ENCODE measurements at places on chromosomes 7 and 10. TPM values are rescaled to one million over a fixed set of nuclear protein-coding genes. Genes with fewer than 3 reads are reported as not detected.

FEZF1 gene
- not detected for total RNA-seq

TUBB8 gene
- total RNA-seq: not detected

C10orf90 gene
- not detected for total RNA-seq

MBLAC1 gene
- 3.4 TPM for total RNA-seq

DNA sequence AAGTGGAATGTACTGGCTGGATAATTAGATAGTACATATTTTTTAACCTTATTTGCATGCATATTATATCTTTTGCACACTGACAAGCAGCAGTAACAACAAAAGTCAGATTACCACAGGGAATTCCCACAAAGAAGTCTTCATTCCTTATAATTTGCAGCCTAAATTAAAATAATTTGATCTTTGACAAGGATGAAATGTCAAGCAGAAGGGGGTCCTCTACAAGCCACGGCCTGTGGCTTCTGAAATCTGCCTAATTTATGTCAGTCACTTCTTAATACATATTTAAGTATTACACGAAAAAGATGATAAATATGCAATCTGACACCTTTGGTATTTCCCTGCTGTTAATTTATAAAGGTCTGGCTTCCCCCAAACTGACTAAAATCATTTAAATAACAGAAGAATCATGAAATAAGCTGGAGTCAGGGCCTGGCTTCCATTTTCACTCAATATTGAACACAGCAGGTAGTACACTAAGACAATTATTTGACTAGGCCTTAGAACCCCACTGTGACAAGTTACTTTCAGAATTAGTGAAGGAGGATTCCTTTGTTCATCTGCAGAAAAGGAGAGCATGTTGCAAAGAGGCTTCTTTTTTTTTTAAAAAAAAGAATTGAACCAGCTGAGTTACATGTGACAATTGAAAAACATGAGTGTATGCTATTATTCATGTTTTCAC is 351.1 kb upstream of the ETV1 start:
- no peaks in the 10 kb centered on the region for H3K4me1 ChIP-seq
- DNase-seq: no peak
- no peaks in the 10 kb centered on the region for H3K36me3 ChIP-seq
- H3K27me3 ChIP-seq: no peaks in the 10 kb centered on the region
- no peak overlapping the region for H3K27ac ChIP-seq

DNA sequence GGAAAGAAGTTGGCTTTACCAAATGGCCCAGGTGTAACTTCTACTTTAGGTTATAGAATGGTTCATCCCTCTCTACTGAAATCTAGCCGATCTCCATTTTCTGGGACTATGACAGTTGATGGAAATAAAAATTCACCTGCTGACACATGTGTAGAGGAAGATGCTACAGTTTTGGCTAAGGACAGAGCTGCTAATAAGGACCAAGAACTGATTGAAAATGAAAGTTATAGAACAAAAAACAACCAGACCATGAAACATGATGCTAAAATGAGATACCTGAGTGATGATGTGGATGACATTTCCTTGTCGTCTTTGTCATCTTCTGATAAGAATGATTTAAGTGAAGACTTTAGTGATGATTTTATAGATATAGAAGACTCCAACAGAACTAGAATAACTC is 43.6 kb downstream of the CCSER2 start:
- peaks cover 52% of the 10 kb centered on the region for H3K36me3 ChIP-seq
- DNase-seq: no peak
- no peaks in the 10 kb centered on the region for H3K27me3 ChIP-seq
- H3K27ac ChIP-seq: no peak overlapping the region
- peaks cover 25% of the 10 kb centered on the region for H3K4me1 ChIP-seq

DNA sequence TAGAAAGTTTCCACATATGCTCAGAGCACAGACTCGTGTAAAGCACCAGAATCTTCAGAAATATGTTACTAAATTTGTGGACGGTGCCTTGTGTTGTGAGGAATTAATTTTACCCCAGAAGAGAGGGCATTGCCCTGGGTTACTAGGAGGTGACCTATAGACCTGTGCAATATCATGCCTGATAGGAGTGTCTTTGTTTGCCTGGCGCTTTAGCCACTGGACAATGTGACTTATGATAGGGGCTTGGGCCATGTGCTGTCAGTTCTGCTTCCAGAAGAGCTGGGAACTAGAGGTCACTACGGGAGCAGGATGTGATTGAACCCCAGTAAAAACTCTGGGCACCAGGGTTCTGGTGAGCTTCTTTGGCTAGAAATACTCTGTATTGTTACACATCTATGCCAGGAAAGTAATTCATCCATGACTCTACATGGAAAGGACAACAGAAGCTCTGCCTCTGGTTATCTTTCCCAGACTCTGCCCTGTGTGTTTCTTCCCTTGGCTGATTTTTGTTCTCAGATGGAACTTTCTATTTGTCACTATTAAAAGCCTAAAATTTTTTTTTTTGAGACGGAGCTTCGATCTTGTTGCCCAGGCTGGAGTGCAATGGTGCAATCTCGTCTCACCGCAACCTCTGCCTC is 75.5 kb downstream of the SIRT1 start:
- peaks cover 26% of the 10 kb centered on the region for H3K36me3 ChIP-seq
- H3K4me3 ChIP-seq: no peak overlapping the region
- no peaks in the 10 kb centered on the region for H3K4me1 ChIP-seq
- no peak overlapping the region for H3K27ac ChIP-seq

GRCh38 chr7:133861876-133862275 is 265.3 kb upstream of the LRGUK start:
- no peaks in the 10 kb centered on the region for H3K36me3 ChIP-seq
- H3K27me3 ChIP-seq: no peaks in the 10 kb centered on the region
- no peak overlapping the region for H3K4me3 ChIP-seq
- H3K27ac ChIP-seq: no peak overlapping the region

DNA sequence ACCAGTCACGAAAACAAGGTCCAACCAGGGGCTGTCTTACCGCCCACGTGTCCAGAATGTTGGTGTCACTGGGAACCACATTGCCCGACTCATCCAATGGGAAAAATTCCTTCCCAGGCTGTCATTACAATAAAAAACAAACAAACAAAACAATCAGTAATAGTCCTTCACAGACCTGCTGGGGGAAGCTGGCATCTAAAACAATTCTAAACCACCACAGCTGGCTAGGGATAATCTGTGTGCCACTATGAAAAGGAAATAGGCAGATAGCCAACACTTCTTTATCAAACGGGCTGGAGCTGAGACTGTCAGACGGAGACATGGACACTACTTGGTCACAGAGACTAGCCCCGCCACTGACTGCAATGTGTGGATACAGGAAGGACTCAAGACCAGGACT is 9.2 kb downstream of the AKR1B1 start:
- H3K4me3 ChIP-seq: no peak overlapping the region
- peaks cover 52% of the 10 kb centered on the region for H3K36me3 ChIP-seq
- no peak overlapping the region for H3K27ac ChIP-seq
- DNase-seq: no peak

GRCh38 chr10:111986079-111986478 is 197.5 kb downstream of the GPAM start:
- no peak overlapping the region for H3K27ac ChIP-seq
- no peaks in the 10 kb centered on the region for H3K27me3 ChIP-seq
- H3K4me3 ChIP-seq: no peak overlapping the region
- no peaks in the 10 kb centered on the region for H3K36me3 ChIP-seq
- H3K4me1 ChIP-seq: no peaks in the 10 kb centered on the region

GRCh38 chr7:116271963-116272886 is 61.9 kb downstream of the TES start:
- no peaks in the 10 kb centered on the region for H3K36me3 ChIP-seq
- peaks cover 2% of the 10 kb centered on the region for H3K4me1 ChIP-seq
- no peak for DNase-seq
- no peak overlapping the region for H3K4me3 ChIP-seq

DNA sequence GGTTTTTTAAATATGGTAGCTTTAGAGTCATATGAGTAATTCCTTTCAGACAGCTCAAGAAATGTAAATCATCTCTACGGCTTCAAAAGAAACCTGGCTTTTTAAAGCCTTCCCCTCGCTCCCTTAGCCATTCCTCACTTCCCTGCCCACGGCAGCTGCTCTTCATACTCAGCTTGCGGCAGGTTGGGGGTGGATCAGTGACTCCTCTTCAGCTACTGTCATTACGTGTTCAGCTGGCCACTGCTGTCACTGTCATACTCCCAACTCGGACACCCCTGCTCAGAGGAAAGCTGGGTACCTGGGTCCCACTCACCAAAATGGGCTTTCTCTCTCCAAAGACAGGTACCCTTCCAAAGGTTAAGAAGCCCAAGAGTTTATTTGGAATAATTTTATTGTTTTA is 6.6 kb downstream of the YWHAG start:
- H3K4me3 ChIP-seq: no peak overlapping the region
- no peak for DNase-seq
- peaks cover 65% of the 10 kb centered on the region for H3K36me3 ChIP-seq
- no peak overlapping the region for H3K27ac ChIP-seq
- peaks cover 66% of the 10 kb centered on the region for H3K4me1 ChIP-seq

DNA sequence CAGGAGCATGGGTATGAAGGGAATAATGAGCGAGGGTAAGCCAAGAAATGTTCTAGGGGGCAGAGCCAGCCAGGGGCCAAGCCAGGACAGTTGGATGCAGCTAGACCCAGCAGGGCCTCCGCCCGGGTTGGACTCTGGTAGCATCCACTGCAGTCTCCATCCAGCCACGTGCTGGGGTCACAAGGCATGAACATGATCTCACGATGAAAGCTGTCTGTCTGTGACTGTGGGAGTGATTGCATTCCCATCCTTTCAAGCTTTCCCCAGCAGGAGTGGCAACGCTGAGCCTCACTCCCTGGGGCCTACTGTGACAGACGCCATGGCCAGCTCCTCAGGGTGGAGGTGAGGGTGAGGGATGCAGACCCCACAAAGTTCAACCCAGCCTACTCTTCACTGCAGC is 47.8 kb upstream of the RET start:
- no peak for DNase-seq
- no peak overlapping the region for H3K4me3 ChIP-seq
- peaks cover 3% of the 10 kb centered on the region for H3K27me3 ChIP-seq
- H3K4me1 ChIP-seq: no peaks in the 10 kb centered on the region
- no peaks in the 10 kb centered on the region for H3K36me3 ChIP-seq
- H3K27ac ChIP-seq: no peak overlapping the region

DNA sequence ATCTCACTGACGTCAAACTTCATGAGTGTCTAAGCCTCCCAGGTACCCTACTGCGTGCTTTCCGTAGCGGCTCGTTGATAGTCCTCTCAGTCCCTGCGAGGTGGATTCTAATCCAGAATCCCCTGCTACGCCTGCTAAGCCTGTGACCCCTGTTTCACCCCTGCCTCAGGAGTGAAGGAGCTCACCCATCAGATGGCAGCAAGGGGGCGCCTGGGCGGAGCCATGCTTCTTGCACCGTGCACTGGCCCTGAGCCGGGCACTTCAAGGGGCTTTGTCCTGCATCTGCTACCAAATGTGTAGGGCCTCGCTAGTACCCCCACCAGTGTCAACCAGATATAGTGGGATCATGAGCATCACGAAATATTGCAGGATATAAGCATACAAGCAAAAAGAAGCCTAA is 918 bp upstream of the STRA8 start:
- no peaks in the 10 kb centered on the region for H3K27me3 ChIP-seq
- peaks cover 12% of the 10 kb centered on the region for H3K4me1 ChIP-seq
- no peaks in the 10 kb centered on the region for H3K36me3 ChIP-seq

- H3K27me3 ChIP-seq: no peaks in the 10 kb centered on the region
- no peaks in the 10 kb centered on the region for H3K4me1 ChIP-seq
- no peak overlapping the region for H3K27ac ChIP-seq
- no peaks in the 10 kb centered on the region for H3K36me3 ChIP-seq
Observed at GRCh38 chr10:49749556-49750491, 12.3 kb downstream of the OGDHL start.

DNA sequence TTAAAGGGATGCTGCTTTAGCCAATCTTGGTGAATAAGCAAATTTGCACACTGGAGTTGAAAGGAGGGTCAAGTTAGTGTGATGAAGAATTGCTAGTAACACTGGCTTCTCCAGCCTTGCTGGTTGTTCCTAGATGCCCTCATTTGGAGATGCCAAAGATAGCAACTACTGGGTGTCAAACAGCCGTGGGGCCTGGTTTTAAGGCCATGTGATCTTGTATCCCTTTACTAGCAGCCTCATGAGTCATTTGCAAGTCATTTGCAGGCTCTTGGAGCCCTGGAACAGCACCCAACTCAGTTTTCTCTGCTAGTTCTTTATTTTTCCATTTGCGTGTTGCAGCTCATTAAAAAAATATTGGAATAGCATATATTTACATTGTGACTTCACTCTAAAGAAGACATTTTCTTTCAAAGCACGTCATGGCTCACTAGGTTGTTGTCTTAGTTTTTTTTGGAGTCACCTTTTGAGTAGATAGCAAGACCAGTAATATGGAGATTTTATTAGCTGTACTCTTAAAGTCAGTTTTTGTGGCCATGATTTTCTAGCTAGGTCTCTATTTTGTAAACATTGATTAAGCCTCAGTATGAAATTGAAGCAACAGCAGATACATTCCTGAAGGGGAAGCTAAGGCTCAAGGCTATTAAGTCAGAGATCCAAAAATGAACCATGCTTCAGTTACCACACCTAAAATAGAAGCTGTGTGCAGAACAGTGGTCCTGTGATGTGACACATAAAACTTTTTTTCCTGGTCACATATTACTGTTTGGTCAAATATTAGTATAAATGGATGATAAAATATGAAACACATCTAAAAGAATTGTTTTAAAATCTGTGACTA is 1.3 kb downstream of the LSMEM1 start:
- H3K36me3 ChIP-seq: peaks cover 15% of the 10 kb centered on the region
- H3K27ac ChIP-seq: no peak overlapping the region
- DNase-seq: no peak
- peaks cover 2% of the 10 kb centered on the region for H3K4me1 ChIP-seq

DNA sequence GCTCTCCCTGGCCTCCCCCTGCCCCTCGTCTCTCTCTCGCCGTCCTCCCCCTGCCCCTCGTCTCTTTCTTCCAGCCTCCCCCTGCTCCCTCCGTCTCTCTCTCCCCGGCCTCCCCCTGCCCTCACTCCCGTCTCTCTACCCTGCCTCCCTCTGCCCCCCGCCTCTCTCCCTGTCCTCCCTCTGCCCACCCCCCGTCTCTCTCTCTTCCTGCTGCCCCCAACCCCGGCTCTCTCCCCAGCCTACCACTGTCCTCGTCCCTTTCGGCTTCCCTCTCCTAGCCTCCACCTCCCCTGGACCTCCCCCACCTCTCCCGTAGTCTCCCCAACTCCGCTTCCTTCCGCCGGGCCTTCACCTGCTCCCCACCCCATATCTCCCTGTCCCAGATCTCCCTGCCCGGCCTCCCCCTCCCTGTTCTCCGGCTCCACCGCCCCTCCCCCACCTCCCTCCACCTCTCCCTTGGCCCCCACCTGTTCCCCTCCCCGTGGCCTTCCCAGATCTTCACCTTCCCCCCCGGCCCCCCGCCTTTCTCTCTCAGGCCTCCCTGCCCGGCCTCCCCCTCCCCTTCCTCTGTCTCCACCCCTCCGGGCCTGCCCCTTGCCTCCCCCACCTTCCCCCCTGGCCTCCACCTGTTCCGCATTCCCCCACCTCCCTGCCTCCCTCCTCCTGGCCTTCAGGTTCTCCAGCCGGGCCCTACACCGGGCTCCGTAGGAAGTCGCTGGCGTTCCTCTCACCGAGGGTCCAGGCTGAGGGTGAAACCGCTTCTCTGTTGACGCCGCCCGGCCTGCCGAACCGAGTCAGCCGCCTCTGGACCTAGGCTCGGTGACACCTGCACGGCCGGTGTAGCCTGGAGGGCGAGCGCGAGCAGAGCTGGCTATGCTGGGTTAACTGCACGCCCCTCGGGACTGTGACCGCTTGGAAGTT is 1.2 kb downstream of the GET4 start:
- peak; percentile 31 for DNase-seq
- H3K4me1 ChIP-seq: peaks cover 28% of the 10 kb centered on the region
- H3K36me3 ChIP-seq: peaks cover 25% of the 10 kb centered on the region
- no peaks in the 10 kb centered on the region for H3K27me3 ChIP-seq
- H3K4me3 ChIP-seq: peak overlapping the region; percentile 96
- peak overlapping the region; percentile 87 for H3K27ac ChIP-seq

- H3K36me3 ChIP-seq: no peaks in the 10 kb centered on the region
- H3K4me1 ChIP-seq: no peaks in the 10 kb centered on the region
- no peak overlapping the region for H3K4me3 ChIP-seq
- H3K27ac ChIP-seq: no peak overlapping the region
- no peak for DNase-seq
Observed at GRCh38 chr7:28435732-28436378, 23.5 kb downstream of the CREB5 start.
